ENCODE measurements at places on chromosomes 6 and 20. TPM values are rescaled to one million over a fixed set of nuclear protein-coding genes. Genes with fewer than 3 reads are reported as not detected.

The IL20RA gene
- 9.1 TPM for total RNA-seq

The LPA gene
- not detected for total RNA-seq

The SMLR1 gene
- not detected for total RNA-seq

The NRN1 gene
- total RNA-seq: 12.6 TPM

The YWHAB gene
- 96.3 TPM for total RNA-seq

The CNBD2 gene
- total RNA-seq: 3.8 TPM

GRCh38 chr6:105087571-105088211 is 92.1 kb downstream of the POPDC3 start:
- no peak for DNase-seq

GRCh38 chr20:38164069-38164468 is 1.0 kb downstream of the TGM2 start:
- DNase-seq: no peak

DNA sequence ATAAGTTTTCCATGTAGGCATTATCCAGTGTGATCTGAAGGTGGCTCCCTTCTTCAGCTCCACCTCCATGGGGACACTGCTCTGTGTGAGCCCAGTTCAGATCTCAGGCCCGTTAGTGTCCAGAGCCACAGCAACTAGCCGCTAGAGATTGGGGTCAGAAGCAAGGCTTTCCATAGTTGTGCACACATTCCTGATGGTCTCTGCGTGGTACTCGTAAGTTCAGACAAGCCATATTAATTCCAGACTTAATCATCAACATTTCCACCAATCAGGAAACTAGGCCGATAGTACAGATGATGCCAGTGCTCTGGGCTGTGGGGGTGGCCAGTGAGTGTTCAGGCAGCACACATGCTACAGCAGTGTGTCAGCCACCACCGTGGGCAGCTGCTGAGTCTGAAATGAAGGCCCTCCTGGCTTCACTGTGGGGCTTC is 17.5 kb upstream of the SYNCRIP start:
- DNase-seq: no peak

DNA sequence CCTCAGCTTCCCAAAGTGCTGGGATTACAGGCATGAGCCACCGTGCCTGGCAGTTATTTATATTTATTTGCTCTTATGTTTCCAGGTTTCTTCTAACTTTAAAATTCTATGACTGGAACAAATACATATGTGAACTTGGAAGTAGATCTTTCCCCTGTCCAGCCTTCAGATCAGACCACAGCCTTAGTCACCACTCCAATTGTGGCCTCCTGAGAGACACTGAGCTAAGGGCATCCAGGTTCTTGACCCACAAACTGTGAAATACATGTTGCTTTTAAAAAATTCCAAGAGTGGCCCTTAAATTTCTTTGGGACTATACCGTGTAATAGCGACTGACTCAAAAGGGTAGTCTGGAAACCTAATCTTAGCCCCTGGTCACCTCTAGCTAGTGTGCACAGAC is 1.5 kb upstream of the ADGRG6 start:
- DNase-seq: no peak

DNA sequence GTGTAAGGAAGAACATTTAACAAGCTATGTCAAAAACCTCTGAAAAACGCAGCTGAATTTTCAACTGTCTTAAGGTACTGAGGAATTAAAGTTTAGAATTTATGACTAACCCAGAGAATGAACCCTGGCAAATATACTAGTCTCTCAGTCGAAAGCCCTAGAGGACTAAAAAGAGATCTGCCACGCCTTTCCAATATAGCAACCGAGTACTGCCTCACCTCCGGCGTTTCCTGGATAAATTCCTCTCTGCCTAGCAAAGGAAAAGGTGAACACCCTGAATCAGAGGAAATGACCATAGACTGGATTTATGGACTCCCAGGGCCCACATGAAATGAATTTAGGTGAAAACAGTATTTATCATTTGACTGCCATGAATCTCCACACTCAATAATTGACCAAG is 12.0 kb upstream of the OR2B2 start:
- DNase-seq: no peak

DNA sequence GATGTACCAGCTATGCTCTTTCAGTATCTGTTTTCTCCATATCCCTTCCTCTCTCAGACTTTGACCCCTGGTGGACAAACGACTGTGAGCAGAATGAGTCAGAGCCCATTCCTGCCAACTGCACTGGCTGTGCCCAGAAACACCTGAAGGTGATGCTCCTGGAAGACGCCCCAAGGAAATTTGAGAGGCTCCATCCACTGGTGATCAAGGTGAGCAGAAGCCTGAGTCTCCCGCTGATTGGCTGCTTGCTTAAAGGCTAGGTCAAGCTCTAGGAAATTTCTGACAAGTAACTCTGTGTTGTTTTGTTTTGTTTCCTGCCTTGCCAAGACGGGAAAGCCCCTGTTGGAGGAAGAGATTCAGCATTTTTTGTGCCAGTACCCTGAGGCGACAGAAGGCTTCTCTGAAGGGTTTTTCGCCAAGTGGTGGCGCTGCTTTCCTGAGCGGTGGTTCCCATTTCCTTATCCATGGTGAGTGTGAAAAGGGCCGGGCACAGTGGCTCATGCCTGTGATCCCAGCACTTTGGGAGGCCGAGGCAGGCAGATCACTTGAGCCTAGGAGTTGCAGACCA is 28.6 kb downstream of the C6orf89 start:
- DNase-seq: no peak

- DNase-seq: no peak
These were observed 28.1 kb upstream of the GJA10 start for GRCh38 chr6:89866024-89866678.

DNA sequence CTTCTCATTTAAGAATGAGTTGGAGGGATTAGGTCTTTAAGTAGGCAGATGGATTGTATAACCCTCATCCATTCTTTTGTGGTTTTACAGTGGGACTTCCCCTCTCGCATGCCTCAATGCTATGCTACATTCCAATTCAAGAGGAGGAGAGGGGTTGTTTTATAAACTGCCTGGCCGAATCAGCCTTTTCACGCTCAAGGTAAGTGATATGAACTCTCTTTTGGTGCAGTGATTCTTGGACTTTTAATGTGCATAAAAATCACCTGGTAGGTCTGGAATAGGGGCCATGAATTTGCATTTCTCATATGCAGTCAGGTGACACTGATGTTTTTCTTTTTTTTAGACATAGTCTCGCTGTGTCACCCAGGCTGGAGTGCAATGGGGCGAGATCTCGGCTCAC is 10.8 kb downstream of the ASXL1 start:
- no peak for DNase-seq

GRCh38 chr6:17525637-17526036 is 74.5 kb upstream of the FAM8A1 start:
- no peak for DNase-seq

- no peak for DNase-seq
These were observed 41.7 kb downstream of the PTCHD4 start for GRCh38 chr6:48069280-48069679.

DNA sequence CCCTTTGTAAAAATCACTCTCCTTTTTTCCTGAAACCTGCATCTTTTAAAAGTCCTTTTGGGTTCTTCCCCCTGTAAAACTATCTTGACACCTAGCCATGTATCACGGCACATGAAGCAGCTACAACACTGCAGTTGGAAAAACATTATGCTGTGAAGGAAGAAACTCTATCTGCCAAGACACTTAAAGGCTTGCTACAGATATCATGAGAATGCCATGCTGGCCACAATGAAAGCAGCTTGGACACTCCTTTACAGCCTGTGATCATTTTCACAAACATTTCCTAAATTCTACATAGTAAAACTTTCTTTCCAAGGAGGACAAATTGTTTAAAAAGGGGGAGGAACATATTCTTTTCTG is 31.8 kb downstream of the CNKSR3 start:
- no peak for DNase-seq

GRCh38 chr6:166972101-166972500 is 15.8 kb upstream of the RNASET2 start:
- DNase-seq: no peak

GRCh38 chr20:416950-417800 is 9.1 kb downstream of the RBCK1 start:
- DNase-seq: no peak

- DNase-seq: no peak
These were observed 77.9 kb downstream of the PHF20 start for GRCh38 chr20:35849706-35850105.

DNA sequence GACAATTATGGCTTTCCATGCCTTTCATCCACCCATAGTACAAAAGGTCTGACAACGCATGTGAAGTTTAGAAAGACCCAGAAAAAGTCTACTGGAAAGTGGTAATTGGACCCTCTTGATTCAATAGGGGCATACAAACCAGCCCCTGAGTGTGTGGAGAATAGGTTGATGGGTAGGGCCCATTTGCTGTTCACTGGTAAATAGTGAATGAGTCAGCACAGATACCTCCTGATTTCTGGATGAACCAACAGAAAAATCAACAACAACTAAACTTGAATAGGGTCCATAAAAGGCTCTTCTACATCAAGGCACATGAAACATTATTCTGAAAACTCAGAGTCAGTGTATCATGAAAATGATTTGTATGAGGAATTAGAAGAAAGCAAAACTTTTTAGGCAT is 235.4 kb upstream of the SLC35B3 start:
- no peak for DNase-seq

DNA sequence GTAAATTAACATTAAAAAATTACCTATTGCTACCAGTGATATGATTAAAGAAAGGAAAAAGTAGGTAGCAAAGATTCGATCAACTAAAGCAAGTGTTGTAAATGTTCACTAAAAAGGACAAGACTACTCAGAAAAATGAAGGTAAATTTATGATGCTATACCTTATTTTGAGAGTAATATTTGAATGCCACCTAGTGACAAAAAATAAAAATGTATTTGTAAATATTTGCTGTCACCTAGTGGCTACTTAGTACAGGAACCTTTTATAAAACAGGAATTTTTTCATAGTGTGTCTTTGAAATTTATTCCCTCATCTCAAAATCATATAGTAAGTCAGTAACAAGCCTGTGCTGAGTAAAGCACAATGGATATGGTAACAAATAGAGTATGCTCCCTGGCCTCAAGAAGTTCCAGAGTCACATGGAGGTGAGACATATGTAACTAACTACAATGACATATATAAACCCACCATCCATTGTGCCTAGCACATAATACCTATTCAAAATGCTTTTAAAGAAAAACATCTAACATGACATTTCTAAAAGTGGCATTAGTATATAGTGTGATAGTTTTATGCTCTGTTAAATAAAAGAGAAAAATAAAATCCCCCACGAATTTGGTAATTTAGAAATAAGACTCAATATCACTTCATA is 193.1 kb upstream of the SIM1 start:
- DNase-seq: no peak

DNA sequence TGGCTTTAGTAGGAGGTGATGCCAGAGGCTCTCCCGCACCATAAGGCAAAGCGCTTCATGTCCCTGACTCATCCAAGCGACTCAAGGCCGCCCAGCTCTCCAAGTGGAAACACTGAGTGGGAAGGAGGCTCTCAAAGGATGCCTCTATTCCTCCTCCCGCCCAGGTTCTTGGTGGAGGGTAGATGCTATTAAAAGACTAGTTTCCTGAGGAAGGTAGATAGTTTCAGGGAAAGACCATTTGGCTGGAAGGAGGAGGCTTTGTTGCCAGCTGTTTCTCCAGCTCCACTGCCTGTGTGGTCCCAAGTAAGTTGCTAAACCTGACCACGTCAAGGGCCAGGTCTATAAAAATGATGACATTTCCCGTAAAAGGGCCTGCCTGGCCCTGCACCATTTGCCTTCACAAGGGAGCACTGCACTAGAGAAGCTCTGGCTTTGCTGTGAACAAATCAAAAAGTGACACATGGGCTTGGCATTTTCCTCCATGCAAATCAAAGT is 48.2 kb downstream of the GMDS start:
- no peak for DNase-seq

DNA sequence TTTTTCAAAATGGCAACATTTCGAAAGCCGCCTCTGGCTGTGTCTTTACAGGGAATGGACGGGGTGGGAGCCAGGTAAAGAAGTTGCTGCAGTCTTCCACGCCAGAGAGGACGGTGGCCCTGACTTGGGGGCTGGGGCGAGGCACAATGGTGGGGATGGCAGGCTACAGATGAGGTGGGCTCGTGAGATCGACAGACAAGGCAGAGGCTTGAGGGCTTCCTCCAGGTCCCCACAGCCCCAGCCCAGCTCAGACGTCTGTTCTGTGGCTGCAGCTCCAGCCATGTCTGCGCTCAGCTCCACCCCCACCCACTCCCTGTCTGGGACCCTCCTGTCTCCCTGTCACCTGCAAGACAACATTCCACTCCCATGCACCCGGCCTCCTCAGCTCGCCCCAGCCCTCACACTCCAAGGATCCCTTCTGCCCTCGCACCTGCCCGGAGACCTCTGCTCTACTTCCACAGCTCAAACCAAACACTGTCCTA is 7.4 kb upstream of the C20orf144 start:
- DNase-seq: no peak
